NCI-H2029 treated with DMSO at 0.1 percent for 48 hours (cell line): ENCODE measurements at places on chromosomes 4 and X.

- no peak for DNase-seq
Measured at GRCh38 chr4:94409962-94410361, 41.8 kb upstream of the PDLIM5 start.

DNA sequence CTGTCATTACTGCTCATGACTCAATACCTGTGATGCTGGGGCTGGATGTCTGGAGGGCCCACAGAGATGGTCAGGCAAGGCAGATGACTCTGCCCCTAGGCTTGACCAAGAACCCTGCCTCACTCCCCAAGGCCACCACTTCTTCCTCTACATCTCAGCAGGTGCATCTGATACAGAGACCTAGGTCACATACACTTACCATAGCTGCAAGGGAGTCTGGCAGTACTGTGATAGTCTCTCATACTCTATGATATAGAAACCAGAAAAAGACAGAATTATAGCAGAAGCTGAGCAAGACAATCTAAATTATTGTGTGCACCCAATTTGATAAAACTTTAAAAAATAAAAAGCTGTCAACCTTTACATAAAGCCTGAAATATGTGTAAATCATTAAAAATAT lies 477.1 kb upstream of the GALNT7 start:
- DNase-seq, result no peak

GRCh38 chr4:129335276-129335675 lies 239.3 kb downstream of the C4orf33 start:
- no peak for DNase-seq

- no peak for DNase-seq
Measured at GRCh38 chrX:11893933-11894710, 136.1 kb downstream of the MSL3 start.

DNA sequence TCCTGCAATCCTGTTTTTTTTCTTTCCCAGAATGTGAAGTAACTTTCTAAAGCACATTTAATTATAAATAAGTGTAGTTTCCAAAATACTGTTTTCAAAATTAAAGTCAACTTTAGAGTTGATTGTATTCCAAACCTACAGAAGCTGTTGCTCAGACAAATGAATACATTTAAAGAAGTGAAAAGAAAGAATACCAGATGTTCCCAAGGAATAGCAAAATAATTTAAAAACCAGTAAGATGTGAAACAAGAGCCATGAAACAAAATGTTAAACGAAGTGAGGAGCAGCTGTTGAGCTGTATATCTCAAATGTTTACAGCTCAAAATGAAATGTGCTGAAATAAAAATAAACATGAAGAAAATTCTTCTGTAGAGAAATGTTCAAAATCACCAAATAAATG lies 627.4 kb upstream of the NDST4 start:
- DNase-seq, result no peak

- DNase-seq, result no peak
Measured at GRCh38 chrX:9821572-9821971, 35.3 kb downstream of the SHROOM2 start.

DNA sequence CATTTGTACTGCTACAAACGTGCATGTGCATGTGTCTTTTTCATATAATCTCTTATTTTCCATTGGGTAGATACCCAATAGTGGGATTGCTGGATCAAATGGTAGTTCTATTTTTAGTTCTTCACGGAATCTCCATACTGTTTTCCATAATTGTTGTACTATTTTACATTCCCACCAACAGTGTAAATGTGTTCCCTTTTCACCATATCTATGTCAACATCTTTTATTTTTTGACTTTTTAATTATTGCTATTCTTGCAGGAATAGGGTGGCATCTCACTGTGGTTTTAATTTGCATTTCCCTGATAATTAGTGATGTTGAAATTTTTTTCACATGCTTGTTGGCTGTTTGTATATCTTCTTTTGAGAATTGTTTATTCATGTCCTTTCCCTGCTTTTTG lies 59.3 kb upstream of the PACRGL start:
- DNase-seq, result no peak

GRCh38 chr4:155543126-155543765 lies 123.4 kb upstream of the GUCY1A1 start:
- DNase-seq, result no peak

DNA sequence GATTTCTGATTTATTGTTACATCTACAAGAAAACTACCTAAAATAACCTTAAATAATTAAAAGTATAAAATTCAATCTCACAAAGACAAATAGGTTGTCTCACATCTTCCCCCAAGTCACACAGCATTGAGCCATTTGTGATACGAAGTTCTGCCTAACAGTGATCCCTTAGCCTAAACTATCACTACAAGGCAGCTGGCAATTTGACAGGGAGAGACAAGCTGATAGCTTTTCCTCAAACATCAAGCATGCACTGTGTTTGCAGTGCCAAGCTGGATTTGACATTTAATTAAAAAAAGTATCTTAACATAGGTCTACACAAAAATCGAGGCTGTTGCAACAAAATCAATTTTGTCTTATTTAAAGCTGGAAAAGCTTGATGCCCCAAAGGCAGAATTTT lies 464.7 kb upstream of the TRAM1L1 start:
- no peak for DNase-seq

DNA sequence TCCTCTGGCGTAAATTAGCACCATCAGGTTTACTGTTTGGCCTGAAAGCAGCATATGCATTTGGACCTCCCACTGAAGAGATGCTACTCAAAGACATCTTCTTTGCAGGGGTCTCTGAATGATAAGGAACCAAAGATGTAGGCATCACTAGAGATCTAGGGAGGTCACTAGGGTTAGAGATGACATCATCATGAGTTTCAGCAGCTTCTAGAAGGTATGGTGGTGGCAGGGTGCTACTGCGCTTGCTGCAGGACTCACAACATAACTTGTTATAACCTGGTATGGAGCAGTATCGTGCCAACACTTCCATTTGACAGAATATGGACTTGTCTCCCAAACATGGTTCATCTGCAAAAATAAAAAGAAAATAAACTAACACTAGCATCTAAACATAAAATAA lies 251.6 kb downstream of the NPFFR2 start:
- DNase-seq, result no peak

GRCh38 chr4:45072981-45073380 lies 346.6 kb upstream of the GNPDA2 start:
- DNase-seq, result no peak

- no peak for DNase-seq
Measured at GRCh38 chr4:41009411-41009810, 204.9 kb downstream of the APBB2 start.

DNA sequence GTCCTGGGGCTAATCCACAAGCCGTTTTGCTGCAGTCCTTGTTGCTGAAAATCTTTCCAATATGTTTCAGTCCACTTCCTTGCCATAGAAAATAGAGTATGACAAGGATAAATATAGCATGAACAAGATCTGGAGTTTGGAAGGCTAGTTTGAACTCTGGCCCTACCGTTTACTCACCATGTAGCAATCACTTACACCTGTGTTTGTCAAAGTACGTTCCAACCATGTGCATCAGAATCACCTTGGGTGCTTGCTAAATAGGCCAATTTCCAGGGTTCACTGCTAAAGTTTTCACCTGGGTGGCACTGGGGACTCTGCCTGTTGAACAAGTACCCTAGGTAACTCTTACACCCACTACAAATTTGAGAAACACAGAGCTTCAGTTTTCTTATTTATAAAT lies 188.9 kb downstream of the ENOX2 start:
- DNase-seq, result no peak

- no peak for DNase-seq
Measured at GRCh38 chr4:37245391-37245954, 930 bp downstream of the NWD2 start.

- DNase-seq, result no peak
Measured at GRCh38 chr4:168931215-168931650, 78.8 kb downstream of the CBR4 start.

DNA sequence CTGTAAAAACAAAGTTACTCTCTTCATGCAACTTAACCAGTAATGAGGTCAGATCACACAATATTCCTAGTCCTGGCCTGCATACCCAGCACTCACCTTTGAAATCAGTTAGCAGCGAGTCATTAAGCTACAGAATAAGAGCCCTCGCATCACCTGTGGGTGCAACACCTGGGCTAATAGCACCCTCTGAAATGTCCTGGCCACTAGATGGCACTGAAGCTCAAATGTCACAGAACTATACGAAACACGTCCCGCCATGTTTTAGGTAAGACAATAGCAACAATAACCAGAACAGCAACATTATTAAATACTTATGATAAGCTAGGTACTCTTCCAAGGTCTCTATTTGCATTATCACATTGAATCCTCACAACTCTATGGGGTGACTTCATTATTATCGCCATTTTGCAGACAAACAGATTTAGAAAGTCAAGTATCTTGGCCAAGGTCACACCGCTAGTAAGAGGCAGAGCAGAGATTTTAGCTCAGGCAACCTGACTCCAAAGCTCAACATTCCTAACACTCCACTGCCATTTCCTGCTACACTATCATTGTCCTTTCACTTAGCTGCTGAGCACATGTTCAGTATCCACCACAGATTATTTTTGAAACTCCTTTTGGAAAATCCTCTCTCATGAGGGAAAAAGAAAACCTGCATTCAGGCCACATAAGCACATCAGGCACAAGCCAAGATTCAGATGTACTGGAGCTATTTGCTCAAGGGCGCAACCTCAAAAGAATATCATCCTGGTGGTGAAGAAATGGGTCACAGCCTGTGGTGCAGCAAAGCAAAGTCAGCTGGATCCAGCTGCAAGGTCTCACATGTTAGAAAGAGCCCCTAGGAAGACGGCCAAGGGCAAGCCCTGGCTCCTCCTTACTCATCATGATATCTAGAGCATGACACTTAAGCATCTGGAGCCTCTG lies 59.5 kb upstream of the KDR start:
- peak; percentile 48 for DNase-seq

GRCh38 chr4:153146031-153146430 lies 58.2 kb upstream of the TRIM2 start:
- no peak for DNase-seq

- DNase-seq, result no peak
Measured at GRCh38 chr4:2961421-2961810, 1.8 kb downstream of the NOP14 start.

DNA sequence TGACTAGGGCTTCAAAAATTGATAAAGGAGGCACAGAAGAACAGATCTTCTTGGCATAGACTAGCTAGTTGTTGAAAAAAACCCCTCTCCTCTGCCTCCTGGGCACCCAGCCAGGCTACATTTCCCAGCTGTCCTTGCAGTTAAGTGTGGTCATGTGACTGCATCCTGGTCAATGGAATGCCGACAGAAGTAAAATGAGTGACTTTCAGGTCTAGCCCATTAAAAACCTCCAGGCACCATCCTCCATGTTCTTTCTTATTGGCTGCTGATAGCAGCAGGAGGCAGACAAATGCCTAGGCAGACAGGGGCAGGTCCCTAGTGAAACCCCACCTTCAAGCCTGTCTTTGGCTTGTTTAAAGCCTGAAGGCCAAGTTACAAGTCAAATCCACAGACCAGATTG lies 35.3 kb downstream of the ATXN3L start:
- no peak for DNase-seq
